ENCODE measurements at places on chromosomes 12 and 14. TPM values are rescaled to one million over a fixed set of nuclear protein-coding genes. Genes with fewer than 3 reads are reported as not detected.

GRCh38 chr14:69685716-69686115 lies 74.3 kb downstream of the SUSD6 start:
- DNase-seq, result peak; percentile 66

The TUNAR gene
- total RNA-seq, result not detected

DNA sequence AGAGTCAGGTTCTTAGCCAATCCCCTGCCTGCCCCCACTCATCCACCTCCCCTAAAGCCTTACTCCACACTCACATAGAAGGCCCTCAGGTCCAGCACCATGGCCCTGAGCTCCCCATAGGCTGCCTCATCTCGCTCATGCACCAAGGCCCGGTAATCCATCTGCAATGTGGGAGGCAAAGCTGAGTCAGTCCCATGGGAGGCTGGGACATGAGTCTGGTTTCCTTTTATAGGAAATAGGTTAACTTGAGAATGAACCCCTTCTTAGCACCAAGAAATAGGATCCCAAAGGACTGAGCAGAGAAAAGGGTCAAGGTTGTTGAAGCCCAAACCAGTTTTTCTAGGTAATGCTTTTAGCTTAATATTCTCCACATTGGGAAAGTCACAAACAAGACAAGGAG lies 2.1 kb upstream of the EMC9 start:
- DNase-seq, result peak; percentile 87

DNA sequence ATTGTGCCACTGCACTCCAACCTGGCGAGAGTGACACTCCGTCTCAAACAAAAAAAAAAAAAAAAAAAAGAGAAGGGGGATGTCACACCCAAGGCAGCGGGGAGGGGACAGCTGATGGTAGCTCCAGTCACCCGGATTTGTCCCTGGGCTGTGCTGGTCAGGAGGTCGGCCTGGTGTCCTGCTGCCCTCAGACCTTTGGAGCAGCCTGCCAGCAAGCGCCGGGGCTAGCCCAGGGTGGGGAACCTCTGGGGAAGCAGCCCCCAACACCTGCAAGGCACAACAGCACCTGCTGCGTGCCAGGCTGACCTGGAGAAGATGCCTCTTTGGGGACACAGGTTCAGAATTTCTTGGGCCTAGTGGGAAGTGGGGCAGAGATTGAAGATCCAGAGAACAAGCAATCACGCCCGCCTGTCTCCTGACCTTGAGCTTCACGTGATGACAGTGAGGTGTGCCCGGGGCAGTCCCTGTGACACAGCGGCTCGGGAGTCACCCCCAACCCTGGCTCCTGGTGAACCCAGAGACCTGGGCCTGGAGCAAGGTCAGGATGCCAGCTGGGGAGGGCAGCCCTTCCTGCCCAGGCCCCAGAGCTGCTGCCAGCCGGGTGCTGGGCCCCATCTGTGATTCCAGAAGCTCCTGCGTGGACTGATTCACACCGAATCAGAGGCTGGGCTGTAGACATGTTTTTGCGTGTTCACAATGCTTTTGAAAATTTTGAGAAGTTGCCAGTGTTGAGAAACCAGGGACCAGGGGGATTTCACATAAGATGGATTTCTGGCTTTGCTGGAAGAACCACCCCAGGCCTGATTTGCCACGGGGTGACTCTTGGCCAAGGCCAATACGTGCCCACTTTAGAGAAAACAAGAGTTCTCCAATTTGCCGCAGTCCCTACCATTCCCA lies 66.4 kb downstream of the RFLNA start:
- peak; percentile 56 for DNase-seq

DNA sequence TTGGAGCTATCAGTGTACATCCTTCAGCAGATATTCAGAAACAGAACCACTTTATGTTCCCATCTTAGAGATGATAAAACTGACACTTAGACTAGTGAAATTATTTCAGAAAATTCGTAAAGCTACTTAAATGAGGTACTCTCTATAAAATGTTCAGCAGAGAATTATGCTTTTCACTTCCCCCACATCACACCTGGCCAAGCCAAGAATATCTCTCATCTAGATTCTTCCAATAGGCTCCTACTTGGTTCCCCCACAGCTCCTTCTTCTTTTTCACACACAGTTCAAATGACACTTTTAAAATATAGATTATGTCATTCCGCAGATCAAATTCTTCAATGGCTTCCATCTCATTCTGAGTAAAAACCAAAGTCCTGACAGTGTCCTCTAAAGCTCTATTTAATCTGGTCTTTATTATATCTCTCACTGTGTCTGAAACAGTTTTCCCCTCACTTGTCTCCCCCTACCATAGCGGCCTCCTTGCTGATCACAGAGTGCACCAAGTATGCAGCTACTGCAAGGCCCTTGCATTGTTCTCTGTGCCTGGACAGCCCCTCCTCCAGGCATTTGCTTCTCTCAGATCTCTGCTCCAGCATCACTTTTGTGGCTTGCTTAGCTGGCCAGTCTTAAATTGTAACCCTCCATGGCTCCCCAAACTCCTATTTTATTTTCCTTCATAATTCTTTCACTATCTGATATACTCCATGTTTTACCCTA lies 736.8 kb upstream of the USP15 start:
- DNase-seq, result no peak

DNA sequence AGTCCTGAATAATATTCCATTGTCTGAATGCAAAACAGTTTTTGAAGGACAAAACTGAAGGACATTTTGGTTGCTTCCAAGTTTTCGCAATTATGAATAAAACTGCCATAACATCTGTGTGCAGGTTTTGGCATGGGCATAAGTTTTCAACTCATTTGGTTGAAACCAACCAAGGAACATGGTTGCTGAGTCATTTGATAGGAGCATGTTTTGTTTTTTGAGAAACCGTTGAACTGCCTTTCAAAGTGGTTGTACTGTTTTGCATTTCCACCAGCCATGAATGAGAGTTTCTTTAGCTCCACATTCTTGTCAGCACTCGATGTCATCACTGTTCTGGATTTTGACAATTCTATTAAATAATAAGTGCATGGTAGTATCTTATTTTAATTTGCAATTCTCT lies 23.0 kb upstream of the GSG1 start:
- DNase-seq, result no peak

DNA sequence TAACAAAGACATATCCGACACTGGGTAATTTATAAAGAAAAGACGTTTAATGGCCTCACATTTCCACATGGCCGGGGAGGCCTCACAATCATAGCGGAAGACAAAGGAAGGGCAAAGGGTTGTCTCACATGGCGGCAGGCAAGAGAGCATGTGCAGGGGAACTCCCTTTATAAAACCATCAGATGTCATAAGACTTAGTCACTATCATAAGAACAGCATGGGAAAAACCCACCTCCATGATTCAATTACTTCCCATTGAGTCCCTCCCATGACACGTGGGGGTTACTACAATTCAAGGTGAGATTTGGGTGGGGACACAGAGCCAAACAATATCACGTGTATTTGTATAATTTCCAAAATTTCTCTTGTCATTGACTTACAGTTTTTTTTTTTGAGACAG lies 5.5 kb upstream of the LMNTD1 start:
- DNase-seq, result peak; percentile 28

The C3AR1 gene
- total RNA-seq, result not detected

The TMEM233 gene
- total RNA-seq, result not detected

The GLIPR1L2 gene
- 1.6 TPM for total RNA-seq

- no peak for DNase-seq
Measured at GRCh38 chr12:26744697-26745440, 88.1 kb downstream of the ITPR2 start.

The TAPBPL gene
- 8.1 TPM for total RNA-seq

DNA sequence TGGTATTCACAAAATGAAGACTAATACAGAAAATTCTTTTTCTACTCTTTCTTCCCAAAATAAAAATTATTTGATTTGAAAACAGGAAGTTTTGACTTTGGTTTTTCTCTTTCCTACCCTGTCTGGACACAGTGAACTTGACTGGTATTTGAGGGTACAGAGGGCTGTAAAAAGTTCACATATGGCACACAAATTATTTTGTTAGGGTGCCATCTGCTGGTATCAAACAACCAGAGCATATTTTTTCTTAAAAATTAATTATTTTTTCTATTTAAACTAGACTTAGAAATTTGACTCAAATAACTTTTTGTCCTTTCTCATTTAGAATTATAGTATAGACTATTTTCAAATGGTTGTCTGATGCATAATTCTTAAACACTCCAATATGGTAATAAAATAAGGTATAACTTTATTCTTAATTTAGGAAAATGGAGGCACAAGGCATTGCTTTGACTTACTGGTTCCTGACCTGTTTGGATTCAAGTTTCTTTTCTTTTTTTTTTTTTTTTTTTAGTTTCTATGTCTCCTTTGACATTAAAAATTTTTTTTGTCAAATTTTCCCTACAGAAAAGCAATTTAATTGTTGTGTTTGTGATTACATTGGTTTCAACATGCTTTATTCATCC lies 390.6 kb downstream of the PRKD1 start:
- peak; percentile 49 for DNase-seq

DNA sequence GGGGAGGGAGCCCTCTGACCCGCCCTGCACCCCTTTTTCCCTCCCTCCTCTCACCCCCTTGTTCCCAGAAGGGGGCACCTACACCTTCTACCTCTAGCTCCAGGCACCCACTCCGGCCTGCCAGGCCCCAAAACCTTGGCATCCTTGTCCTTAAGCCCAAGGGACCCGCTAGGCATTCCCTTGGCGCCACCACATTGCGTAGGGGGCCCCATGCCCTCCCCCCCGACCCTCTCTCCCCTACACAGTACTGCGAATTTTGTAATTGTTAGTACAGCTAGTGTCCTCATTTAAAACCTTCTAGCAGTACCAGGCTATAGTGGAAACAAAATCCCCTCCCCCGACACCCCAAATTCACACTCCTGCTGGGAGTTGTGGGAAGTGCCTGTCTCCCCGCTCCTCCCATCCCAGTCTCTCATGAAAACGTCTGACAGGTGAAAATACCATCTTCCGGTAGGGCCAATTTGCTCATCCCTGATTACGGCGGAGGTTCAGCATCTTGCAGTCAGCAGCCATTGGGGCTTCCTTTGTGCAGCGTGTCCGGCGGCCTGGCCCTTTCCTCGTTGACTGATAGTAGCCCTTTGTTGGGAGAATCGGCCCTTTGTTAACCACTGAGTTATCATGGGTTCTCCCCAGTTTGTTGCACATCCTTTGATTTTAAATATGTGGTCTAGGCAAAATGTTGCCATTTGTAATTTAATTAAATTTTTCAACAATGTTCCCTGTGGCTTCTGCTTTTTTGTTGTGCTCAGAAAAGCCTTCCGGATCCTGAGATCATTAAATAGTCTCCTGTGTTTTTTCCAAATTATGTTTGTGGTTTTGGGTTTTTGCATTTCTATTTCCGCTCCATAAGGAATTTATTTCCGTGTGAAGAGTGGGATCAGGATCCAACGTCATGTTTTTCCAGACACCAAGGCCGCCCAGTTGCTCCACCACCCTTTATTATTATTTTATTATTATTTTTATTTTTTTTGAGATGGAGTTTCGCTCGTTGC lies 7.9 kb upstream of the CEP170B start:
- DNase-seq, result no peak

DNA sequence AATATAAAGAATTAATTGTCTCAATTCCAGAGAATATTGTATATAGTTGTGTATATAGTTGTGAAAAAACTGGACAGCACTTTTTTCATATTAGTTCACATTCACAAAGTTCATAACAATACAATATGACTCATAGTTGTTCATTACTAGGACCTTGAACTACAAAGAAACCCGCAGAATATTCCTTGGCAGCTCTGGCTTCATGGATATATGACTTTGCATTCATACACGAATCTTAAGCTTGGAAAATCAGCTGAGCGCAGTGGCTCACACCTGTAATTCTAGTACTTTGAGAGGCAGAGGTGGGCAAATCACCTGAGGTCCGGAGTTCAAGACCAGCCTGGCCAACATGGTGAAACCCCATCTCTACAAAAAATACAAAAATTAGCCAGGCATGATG lies 38.1 kb upstream of the PCED1B start:
- no peak for DNase-seq

DNA sequence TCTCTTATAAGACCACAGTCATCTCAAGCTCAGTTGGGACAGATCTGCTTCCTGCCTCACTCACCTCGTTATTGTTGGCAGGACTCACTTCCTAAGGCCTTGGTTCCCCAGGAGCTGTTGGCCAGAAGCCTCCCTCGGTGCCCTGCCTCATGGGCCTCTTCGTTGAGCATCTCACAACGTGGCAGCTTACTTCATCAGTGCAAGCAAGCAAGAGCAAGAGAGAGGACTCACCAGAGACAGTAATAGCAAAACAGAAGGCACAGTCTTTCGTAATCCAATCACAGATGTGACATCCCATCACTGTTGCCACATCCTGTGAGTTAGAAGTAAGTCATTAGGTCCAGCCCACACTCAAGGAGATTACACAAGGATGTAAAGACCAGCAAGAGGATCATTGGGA lies 5.1 kb upstream of the NUMB start:
- DNase-seq, result peak; percentile 99

DNA sequence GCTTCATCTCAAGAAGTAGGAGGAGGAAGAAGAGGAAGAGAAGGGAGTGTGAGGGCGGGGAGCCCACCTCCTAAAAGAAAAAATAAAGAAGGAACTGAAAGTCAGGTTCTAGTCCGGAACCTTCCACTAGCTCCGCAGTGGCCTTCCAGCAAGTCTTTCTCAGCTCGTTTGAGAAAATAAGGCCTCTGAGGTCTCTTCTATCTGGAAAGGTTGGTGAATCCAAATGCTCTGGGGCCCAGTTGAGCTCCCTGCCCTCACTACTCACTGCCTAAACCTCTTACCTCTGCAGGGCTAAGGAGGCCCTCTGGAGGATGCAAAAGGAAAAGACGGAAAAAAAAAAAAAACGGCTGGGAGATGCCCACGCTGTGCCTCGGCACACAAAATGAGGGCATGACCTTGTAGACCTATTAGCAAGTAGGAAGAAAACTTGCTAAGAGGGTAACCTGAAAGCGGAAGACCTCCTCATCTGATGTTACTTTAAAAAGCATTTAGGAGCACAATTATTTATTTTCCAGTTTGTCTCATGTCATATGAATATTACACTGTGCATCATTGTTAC lies 35.9 kb downstream of the FBLN5 start:
- peak; percentile 72 for DNase-seq

The ANKRD33 gene
- total RNA-seq, result not detected

The TAS2R43 gene
- 0.63 TPM for total RNA-seq

The SDR9C7 gene
- total RNA-seq, result not detected

DNA sequence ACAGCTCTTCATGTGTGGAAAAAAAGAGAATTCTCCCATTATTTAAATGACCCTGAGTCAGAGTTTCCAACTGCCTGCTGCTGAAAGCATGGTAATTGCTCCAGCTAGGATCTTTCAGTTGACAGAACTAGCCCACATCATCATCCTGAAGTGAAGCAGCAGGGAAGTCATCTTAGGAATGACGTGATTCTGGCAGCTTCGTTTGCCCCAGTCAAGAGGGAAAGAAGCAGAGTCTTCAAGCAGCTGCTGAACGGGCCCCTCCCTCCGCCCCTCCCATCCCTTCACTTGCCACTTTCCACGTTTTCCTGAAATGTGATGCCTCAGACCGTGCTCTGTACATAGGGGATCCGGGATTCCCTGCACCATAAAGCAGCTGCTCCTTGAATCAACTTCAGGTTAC lies 455.0 kb upstream of the TMEM132C start:
- peak; percentile 94 for DNase-seq

- DNase-seq, result peak; percentile 48
Measured at GRCh38 chr12:112900298-112901145, 6.2 kb upstream of the OAS1 start.

The FITM1 gene
- total RNA-seq, result not detected

- no peak for DNase-seq
Measured at GRCh38 chr14:95078867-95079266, 78.5 kb downstream of the DICER1 start.

All from GM23248 (cell line).